CD4-positive, CD25-positive, alpha-beta regulatory T cell (primary cell): ENCODE measurements at places on chromosomes 11 and 22.

DNA sequence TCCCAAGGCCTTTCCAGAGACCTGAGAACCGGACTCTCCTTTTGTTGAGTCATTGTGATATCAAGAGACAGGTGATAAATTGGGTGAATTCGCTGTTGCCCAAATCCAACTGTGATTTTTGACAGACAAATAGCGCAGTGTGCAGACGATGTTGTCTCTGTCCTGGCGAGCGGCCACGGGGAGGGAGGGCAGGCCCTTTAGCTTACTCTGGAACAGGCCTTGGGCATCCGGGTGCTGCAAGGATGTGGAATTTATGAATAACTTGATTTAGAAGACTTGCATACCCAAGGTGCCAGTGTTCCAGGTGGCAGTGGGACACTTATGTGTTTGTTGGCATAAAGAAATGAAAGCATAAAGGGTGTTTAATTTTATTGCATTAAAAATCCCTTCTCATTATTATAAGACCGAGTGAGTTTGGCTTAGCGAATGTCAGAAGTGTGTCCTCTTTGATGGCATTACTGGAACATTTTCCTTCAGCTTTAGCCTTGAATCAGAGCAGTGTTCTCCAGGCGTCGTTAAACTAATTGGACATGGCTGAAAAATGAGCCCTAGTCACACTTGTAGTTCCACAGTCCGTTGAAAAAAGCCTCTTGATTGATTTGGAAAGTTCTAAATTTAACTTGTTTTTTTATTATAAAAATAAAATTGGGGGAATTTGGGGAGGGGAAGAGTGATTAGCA is 9.4 kb downstream of the LDLRAD3 start:
- H3K36me3 ChIP-seq, result no peaks in the 10 kb centered on the region
- H3K27ac ChIP-seq, result no peak overlapping the region
- no peak overlapping the region for H3K4me3 ChIP-seq

- H3K36me3 ChIP-seq, result no peaks in the 10 kb centered on the region
- no peak overlapping the region for H3K27ac ChIP-seq
- H3K27me3 ChIP-seq, result no peaks in the 10 kb centered on the region
- no peak overlapping the region for H3K4me3 ChIP-seq
Measured at GRCh38 chr11:15695096-15695721, 580.5 kb downstream of the INSC start.

DNA sequence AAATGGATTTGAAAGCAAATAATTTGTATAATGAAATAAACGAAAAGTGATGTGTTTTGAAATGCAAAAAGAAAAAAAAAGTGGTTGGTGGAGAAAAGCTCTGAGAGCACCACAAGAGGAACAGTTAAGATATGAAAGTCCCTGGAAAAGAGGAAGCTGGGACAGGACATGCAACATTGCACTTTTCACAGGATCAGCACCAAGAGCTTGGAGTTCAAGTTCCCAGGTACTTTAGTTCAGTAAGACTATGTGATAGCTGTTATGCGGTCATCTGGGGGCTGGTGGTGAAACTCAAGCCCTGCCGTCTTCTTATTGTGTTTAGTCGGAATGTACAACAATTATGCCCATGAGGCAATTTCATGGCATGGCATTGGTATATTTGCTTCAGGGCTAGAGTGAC is 17.1 kb upstream of the MS4A4A start:
- no peak overlapping the region for H3K27ac ChIP-seq
- H3K36me3 ChIP-seq, result no peaks in the 10 kb centered on the region
- no peak overlapping the region for H3K4me3 ChIP-seq
- no peak for DNase-seq
- no peaks in the 10 kb centered on the region for H3K4me1 ChIP-seq
- H3K27me3 ChIP-seq, result no peaks in the 10 kb centered on the region

GRCh38 chr11:112777283-112777751 is 183.9 kb upstream of the NCAM1 start:
- H3K36me3 ChIP-seq, result no peaks in the 10 kb centered on the region
- no peak for DNase-seq
- no peaks in the 10 kb centered on the region for H3K27me3 ChIP-seq
- no peaks in the 10 kb centered on the region for H3K4me1 ChIP-seq
- no peak overlapping the region for H3K27ac ChIP-seq
- no peak overlapping the region for H3K4me3 ChIP-seq

DNA sequence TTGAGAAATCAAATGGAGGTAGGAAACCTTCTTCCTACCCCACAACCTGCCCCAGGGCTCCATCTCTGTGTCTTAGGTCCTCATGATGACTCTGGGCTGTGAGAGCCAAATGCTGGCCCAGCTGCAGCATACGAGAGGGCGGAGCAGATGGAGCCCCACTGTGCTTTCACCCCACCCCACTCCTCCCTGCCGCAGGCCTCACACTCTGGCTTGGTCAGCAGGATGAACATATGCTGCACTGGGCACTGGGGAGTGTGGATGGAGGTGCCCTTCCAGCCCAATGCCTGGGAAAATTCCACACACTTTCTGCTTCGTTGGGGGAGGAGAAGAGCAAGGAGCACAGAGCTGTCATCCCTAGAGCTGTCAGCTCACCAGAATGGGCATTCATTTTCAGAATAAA is 271.6 kb upstream of the CADM1 start:
- no peaks in the 10 kb centered on the region for H3K36me3 ChIP-seq
- H3K27me3 ChIP-seq, result no peaks in the 10 kb centered on the region
- H3K4me3 ChIP-seq, result no peak overlapping the region

GRCh38 chr11:75301601-75302345 is 49.7 kb downstream of the ARRB1 start:
- H3K36me3 ChIP-seq, result no peaks in the 10 kb centered on the region
- no peak for DNase-seq
- H3K4me1 ChIP-seq, result no peaks in the 10 kb centered on the region
- no peaks in the 10 kb centered on the region for H3K27me3 ChIP-seq
- H3K27ac ChIP-seq, result no peak overlapping the region

DNA sequence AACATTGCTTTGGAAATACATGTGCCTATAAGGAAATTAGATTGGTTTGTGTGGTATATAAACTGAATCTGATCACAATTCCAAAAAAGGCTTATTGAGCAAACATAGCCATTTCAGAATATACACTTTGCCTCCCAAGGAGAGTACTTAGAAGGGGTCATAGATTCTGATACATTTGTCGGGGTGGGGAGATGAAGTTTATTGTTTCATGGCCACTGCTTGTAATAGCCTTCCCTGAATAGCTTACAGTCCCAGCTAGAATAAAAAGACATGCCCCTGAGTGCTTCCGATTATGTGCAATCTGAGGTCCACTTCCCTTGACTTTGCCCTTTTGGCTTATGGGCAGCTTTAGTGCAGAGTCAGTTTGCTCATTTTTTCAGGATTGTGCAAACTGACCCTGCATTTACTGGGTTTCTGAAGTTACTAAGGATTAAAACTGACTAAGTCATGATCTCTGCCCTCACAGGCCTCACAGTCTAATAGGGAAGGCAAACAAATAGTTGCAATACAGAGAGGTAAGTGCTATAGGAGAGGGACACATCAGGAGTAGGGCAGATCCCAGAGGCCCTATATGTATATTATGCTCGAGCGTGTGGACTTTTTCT is 184.2 kb downstream of the BLID start:
- no peaks in the 10 kb centered on the region for H3K4me1 ChIP-seq
- H3K27me3 ChIP-seq, result peaks cover 1% of the 10 kb centered on the region
- H3K36me3 ChIP-seq, result no peaks in the 10 kb centered on the region

DNA sequence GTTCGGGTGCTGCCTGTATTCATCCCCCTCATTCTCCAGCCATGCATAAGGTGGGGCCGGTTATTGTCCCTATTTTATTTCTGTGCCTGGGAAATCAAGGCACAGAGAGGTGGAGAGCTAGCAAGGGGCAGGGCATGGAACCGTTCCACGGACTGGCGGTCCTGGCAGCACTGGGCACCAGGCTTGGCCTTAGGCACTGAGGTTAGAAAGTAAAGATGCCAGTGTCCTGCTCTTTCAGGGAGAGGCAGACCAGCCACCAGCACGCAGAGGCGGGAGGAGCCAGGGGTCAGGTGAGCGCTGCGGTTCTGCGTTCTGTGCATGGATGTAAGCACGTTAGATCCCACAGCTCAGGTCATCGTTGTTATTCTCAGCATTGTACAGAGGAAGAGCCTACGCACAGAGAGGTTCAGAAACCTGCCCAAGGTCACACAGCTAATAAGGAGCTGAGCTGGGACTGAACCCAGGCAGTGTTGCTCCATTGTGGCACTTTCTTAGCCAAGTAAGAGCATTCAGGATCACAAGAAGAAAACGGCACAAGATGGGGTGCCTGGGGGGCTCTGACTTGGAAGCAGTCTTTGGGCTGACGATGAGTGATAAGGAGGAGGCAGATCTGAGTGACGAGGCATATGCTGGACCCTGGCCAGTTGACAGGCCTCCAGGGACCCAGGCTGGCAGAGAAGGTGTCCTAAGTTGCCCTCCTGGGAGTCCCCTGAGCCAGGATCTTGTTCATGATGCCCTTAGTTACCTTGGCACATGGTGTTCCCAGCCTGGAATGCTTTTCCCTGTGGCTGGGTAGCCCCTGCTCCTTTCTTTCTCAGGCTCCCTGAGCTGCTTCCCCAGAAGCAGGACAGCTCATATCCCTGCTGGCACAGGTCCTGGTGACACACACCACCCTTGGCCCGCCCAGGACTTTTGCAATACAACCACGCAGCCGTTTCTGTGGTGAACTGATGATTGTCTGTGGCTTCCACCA is 41.1 kb downstream of the OSBPL5 start:
- no peaks in the 10 kb centered on the region for H3K36me3 ChIP-seq
- H3K27ac ChIP-seq, result no peak overlapping the region
- no peak overlapping the region for H3K4me3 ChIP-seq
- H3K4me1 ChIP-seq, result no peaks in the 10 kb centered on the region

DNA sequence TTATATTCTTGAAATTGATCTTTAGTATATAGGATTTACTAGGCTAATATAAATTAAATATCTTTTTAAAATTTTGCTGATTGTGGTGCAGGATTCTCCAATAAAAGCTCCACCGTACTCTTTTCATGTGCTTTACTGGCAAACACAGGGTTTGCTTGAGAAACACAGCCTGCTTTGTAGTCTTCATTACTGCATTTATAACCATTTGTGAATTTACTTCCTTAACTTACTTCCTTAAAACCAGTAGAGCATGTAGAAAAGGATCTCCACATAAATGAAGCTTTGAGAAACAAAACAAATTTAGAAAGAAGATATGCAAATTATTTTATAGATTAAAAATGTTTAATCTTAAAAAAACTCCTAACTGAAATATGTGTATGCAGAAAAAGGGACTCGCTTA is 28.8 kb downstream of the SWAP70 start:
- H3K4me3 ChIP-seq, result no peak overlapping the region
- no peak overlapping the region for H3K27ac ChIP-seq
- no peaks in the 10 kb centered on the region for H3K36me3 ChIP-seq
- DNase-seq, result no peak
- peaks cover 5% of the 10 kb centered on the region for H3K4me1 ChIP-seq
- no peaks in the 10 kb centered on the region for H3K27me3 ChIP-seq

- no peak for DNase-seq
- H3K4me1 ChIP-seq, result peaks cover 31% of the 10 kb centered on the region
- peak overlapping the region; percentile 72 for H3K4me3 ChIP-seq
- H3K27ac ChIP-seq, result no peak overlapping the region
- H3K36me3 ChIP-seq, result no peaks in the 10 kb centered on the region
- H3K27me3 ChIP-seq, result peaks cover 19% of the 10 kb centered on the region
Measured at GRCh38 chr11:44304091-44305025, 5.6 kb downstream of the ALX4 start.

GRCh38 chr11:4459500-4459899 is 10.4 kb downstream of the OR52K2 start:
- no peak overlapping the region for H3K27ac ChIP-seq
- H3K4me3 ChIP-seq, result no peak overlapping the region
- H3K27me3 ChIP-seq, result no peaks in the 10 kb centered on the region
- no peaks in the 10 kb centered on the region for H3K36me3 ChIP-seq

DNA sequence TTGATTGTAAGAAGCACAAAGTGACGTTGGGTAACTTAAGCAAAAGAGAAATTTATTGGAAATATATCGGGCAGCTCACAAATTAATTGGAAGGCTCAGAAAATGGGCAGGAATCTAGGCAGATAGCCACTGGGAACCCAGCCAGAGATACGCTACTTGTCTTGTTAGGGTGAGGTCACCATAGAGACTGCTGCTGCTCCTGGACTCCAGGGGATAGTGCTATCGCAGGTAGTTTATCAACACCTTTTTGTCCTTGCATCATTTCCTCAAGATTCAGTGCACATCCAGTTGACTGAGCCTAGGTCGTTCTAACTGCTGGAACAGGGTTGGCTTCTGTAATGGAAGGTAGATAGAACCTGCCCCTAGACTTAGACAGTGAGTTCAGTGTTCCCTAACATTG is 19.6 kb downstream of the AMOTL1 start:
- no peak overlapping the region for H3K4me3 ChIP-seq
- H3K27me3 ChIP-seq, result peaks cover 17% of the 10 kb centered on the region
- no peak for DNase-seq
- H3K27ac ChIP-seq, result no peak overlapping the region

- no peaks in the 10 kb centered on the region for H3K27me3 ChIP-seq
- DNase-seq, result no peak
- no peak overlapping the region for H3K4me3 ChIP-seq
- H3K27ac ChIP-seq, result no peak overlapping the region
Measured at GRCh38 chr11:115761348-115761747, 257.1 kb upstream of the CADM1 start.

DNA sequence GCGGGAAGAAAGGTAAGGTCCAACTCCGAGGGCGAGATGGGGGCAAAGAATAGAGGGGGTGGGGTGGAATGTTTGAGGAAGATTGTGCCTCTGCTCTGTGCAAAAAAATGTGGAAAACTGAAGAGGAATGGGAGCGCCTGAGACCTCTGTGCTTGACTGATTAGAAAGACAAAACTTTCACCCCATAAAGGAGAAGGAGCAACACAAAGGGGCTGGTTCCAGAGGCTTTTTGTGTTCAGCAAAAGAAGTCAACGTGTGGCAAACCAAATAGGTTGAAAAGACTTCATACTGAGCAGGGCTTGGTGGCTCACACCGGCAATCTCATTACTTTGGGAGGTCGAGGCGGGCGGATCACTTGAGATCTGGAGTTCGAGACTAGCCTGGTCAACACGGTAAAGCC is 50.8 kb downstream of the GRAMD1B start:
- H3K36me3 ChIP-seq, result peaks cover 2% of the 10 kb centered on the region
- no peaks in the 10 kb centered on the region for H3K4me1 ChIP-seq
- no peak overlapping the region for H3K4me3 ChIP-seq

DNA sequence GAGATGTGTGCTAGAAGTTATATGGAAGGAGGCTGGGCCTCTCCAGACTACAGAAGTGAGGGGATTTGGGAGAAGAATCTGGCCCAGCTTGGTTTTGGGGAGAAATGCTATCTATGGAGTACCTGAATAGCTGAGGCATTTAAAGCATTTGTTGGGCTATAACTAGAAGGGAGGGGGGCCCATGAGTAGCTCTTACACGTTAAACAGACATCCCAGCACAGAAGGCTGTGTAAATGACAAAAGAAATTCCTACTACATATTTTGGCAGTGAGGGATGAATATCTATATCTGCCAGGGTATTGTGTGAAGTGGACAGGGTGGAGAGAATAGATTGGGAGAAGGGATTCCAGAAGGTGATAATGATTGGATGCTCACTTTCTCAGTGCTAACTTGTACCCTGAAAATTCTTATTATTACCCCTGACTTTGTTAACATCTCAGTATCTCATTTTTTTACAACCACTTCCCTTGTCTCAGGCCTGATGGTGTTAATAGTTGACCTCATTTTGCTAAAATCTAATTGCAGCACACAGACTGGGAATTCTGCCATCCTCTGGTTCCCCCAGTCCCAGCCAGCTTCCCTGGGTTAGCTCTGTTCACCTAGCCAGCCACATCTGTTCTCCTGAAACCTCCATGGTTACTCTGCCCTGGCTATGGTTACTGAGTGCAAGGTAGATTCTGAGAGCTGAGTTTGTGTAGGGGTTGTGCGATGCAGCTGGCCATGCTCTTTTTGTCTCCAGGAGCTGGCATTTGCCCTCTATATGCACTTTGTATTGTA is 28.8 kb upstream of the RRM1 start:
- no peak overlapping the region for H3K4me3 ChIP-seq
- peaks cover 29% of the 10 kb centered on the region for H3K36me3 ChIP-seq
- peak overlapping the region; percentile 35 for H3K27ac ChIP-seq
- peaks cover 35% of the 10 kb centered on the region for H3K4me1 ChIP-seq
